ENCODE measurements at places on chromosomes 2 and 18.

- no peak for DNase-seq
Observed at GRCh38 chr18:70273021-70273420, 15.8 kb upstream of the SOCS6 start.

DNA sequence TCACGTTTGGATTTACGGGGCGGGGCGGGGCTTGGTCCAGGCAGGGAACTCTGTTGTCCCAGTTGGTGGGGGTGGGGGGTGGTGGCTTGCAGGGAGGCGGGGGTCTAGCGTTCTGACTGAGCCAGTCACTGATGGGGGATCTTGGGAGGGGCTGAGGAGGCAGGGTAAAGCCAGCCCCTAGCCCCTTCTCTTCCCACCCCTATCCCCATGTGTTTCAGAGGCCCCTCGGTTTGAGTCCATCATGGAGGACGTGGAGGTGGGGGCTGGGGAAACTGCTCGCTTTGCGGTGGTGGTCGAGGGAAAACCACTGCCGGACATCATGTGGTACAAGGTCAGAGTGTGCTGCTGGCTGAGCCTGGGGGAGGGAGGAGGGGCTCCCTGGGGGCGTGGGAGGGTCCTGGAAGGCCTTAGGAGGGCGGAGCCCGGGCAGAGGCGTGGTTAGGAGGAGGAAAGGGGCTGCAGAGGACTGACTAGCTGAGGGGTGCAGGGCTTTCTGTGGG, 22.0 kb upstream of the GMPPA start:
- no peak for DNase-seq

DNA sequence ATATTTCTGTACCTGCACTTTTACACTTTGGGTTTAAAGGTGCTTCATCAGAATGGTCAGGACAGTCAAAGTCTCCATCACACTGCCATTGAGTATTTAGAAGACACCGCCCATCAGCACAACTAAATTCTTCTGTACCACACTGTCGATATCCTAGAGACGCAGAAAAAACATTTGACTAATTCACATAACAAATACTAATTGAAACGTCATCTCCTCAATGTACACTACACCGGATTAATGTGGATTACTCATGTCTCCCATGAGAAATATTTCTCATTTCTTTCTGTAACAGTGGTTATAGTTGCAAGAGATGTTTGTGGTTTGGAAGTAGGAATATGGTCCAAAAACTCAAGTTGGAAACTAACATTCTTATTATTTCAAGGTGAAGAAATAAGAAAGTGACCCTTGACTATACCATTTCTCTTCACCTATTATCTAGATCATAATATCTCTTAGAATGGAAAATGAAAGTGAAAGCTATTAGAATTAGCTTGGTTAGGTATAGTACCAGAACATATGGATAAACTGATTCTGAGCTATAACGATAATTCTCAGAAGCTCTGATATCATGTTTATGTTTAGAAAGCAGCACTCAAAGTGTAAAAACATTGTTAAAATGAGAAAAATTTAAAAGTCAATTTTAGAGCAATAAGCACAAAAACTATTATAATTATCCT, 1627.7 kb downstream of the LRP1B start:
- DNase-seq = no peak

- no peak for DNase-seq
Observed at GRCh38 chr2:171513719-171514160, 8.5 kb upstream of the CYBRD1 start.

DNA sequence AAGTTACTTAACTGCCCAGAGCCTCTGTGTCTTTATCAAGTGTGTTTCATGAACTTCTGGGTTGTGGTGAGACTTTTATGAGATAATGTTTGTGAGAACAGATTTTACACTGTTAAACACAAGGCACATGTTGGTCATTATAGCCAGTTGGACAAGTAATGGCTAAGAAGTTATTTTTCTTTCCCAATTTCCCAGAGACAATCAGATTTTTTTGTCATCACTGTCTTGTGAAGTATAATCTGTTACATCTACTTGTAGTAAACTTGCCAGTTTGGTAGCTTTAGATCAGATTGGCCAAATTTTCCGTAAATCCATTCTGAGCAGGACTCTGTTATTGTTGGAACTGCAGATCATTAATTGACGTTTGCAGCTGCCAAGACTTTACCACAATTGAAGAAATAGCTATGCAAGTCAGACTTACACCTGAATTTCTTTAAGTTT, 838.8 kb downstream of the SLC4A3 start:
- no peak for DNase-seq

DNA sequence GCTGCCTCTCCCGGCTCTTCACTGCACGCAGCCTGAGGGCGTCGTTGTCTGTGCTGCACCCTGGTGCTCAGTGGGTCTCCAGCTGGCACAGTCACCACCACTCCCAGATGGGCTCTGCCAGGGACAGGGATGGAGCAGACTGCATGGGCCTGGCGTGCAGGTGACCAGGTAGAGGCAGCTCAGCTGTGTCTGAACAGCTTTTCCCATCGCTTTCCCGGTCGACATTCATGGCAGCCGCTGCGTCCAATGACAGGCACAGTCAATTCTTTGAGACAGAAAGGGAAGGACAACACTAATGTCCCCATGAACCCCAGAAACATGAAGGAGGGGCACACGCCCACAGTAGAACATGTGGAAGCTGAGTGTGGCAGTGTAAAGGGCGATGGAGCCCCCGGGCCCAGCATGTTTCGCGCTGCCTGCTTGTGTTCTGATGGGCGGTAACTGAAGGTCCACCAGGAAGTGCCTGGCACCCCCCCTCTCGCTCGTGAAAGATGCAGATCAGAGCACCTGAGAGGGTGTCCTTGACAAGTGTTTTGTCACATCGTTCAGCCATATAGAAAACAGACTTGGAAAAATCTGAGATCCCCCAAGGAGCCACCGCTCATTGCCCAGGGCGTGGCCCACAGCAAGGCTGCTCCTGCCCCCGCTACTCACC, 122.4 kb downstream of the NFATC1 start:
- DNase-seq = no peak

DNA sequence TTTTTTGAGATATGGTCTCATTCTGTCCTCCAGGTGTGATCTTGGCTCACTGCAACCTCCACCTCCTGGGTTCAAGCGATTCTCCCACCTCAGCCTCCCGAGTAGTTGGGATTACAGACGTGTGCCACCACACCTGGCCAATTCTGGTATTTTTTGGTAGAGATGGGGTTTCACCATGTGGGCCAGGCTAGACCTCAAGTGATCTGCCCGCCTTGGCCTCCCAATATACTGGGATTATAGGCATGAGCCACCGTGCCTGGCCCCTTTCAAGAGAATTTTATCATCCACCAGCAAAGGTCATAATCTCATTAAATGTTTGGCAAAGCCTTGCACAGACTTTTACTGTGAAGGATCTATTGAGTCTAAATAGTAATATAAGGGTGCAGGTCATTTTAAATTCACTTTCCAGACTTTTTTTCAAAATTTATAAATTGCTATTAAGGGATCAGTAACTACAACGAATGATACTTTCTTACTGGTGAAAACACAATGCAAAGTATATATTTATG, 2.5 kb downstream of the HADHA start:
- DNase-seq = no peak

- no peak for DNase-seq
Observed at GRCh38 chr18:9140381-9140780, 3.8 kb downstream of the ANKRD12 start.

DNA sequence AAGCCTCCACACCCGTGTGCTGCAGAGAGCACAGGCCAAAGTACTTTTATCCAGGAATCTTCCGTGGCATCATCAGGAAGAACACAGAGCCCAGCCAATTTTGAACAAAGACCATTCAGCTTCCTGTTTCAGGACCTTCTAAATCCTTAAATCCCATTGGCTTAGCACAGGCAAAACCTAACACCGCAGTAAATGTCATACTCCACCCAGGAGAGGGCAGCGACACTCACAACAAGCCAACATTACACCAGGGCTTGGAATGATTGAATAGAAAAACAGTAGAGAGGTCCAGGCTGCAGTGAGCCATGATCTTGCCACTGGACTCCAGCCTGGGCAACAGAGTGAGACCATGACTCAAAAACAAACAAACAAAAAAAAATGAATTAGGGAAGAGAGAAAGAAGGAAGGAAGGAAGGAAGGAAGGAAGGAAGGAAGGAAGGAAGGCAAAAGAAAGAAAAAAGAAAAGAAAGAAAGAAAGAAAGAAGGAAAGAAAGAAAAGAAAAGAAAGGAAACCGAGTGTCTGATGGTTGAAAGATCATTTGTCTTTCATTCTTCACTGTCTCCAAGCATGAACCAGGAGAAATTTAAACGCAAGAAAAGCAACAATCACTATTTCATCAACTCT, 144.6 kb upstream of the SATB2 start:
- DNase-seq = no peak

GRCh38 chr2:109195193-109196045, 66.4 kb downstream of the SH3RF3 start:
- no peak for DNase-seq

DNA sequence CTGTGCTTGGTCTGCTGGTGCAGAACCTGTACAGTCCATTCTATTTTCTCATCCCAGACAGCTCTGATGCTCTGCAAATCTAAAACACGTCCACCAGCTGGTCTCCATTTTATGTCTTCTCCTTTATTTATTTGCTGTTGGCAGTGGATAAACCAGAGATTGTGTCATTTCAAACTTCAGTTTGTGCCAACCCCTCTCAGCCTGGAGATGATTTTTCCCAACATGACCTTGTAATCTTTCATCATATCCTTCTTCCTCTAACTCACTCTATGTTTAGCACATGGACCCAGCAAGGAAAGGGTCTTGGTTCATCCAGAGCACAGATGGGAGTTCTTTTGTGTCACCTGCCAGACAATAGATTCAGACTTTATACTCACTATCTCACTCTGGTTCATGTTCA, 273.2 kb downstream of the MTX2 start:
- DNase-seq = no peak

GRCh38 chr2:224046752-224047151, 7.7 kb upstream of the SERPINE2 start:
- DNase-seq = no peak

DNA sequence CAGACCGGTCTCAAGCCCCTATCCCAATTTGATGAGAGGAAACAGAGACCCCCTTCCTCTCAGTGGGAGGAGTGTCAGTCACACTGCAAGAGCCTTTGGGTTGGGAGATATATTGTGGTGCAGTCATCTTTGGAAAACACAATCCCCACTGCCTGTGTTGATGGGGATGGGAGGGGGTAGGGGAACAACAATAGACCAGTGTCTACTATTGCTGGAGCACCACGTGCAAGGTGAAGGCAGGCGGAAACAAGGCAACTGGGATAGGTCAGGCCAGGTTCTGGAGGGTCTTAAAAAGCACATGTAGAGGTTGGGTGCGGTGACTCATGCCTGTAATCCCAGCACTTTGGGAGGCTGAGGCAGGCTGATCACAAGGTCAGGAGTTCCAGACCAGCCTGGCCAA, 127.9 kb downstream of the ZFP36L2 start:
- no peak for DNase-seq

Measured in CD8-positive, alpha-beta T cell (primary cell).